HCT116 (cell line): ENCODE measurements at places on chromosomes 16 and 17. TPM values are rescaled to one million over a fixed set of nuclear protein-coding genes. Genes with fewer than 3 reads are reported as not detected.

Gene CYGB
- 0.66 TPM for total RNA-seq

DNA sequence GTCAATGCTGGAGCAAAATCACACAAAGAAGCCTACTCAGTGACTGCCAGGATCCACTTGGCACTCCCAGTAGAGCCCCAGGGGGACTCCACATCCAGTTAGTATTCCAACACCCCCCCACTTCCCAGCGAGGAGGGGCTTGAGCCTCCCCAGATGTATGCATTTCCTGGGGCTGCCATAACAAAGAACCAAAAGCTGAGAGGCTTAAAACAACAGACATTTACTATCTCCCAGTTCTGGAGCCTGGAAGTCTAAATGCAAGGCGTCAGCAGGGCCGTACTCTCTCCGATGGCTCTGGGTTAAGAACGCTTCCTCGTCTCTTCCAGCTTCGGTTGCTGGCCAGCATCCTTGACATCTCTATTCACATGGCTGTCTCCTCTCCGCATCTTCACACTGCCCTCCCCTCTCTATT is 23.0 kb upstream of the GNA13 start:
- H3K36me3 ChIP-seq = no peaks in the 10 kb centered on the region
- H3K4me1 ChIP-seq = no peaks in the 10 kb centered on the region
- H3K27ac ChIP-seq = no peak overlapping the region
- H3K27me3 ChIP-seq = no peaks in the 10 kb centered on the region
- no peak for DNase-seq

DNA sequence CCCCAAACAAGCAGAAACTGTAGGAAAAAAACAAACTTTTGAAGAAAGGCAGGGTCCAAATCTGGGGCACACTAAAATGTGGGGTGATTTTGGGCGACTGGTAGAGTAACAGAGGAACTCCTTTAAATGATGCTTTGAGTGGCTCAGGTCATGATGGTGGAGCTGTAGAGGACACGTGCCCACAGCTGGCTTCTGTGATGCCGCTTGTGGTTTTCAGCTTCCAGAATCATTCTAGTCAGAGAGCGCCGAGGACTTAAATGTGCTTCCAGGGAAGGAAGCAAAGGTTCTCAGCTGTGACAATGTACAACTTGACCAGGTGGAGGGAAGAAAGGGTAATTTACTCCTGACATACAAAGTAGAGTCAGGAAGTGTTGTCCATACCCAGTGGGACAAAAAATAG is 162.4 kb downstream of the LGALS9B start:
- H3K36me3 ChIP-seq = no peaks in the 10 kb centered on the region
- no peak for DNase-seq
- H3K4me3 ChIP-seq = no peak overlapping the region
- H3K27ac ChIP-seq = no peak overlapping the region

DNA sequence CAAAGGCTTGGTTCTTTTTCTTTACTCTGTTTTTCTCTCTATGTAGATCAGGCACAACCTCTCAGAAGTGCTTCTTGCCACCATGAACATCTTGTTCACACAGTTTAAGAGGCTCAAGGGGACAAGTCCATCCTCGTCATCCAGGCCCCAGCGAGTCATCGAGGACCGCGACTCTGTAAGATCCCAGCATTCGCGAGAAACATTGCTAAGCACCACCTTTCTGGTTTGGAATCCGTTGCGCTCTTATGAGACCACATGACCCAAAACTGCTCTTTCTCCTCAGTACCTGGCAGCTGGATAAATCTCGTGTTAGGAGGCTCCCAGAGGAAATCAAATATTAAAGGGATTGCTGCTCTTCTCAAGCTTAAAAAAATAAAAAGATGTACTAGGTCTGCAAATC is 23.3 kb upstream of the SLC12A3 start:
- DNase-seq = no peak
- no peaks in the 10 kb centered on the region for H3K4me1 ChIP-seq
- no peak overlapping the region for H3K4me3 ChIP-seq
- H3K27me3 ChIP-seq = no peaks in the 10 kb centered on the region

Gene ZP2
- not detected for total RNA-seq

DNA sequence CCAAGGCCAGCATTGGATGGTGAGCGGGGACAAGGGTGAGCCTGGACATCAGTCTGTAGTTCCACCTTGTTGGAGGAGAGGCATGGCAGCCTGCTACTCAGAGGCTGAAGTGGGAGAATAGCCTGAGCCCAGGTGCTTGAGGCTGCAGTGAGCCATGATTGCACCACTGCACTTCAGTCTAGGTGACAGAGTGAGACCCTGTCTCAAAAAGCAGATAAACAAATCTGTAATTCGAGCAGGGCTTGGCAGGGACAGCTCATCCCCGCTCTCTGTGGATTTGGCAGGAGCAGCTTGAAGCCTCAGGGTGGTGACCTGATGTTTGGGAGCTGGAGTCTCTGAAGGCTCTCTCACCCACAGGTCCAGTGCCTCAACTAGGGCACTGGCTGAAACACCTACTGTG is 38.6 kb upstream of the ZCCHC14 start:
- peaks cover 20% of the 10 kb centered on the region; the same call in 1 of the 2 replicates for H3K27me3 ChIP-seq
- no peak overlapping the region for H3K4me3 ChIP-seq
- no peak for DNase-seq
- H3K4me1 ChIP-seq = no peaks in the 10 kb centered on the region
- H3K27ac ChIP-seq = no peak overlapping the region
- H3K36me3 ChIP-seq = no peaks in the 10 kb centered on the region

GRCh38 chr17:79890706-79891105 is 51.5 kb upstream of the CBX4 start:
- no peak for DNase-seq
- H3K36me3 ChIP-seq = no peaks in the 10 kb centered on the region
- no peaks in the 10 kb centered on the region; the same call in 1 of the 2 replicates for H3K4me1 ChIP-seq

DNA sequence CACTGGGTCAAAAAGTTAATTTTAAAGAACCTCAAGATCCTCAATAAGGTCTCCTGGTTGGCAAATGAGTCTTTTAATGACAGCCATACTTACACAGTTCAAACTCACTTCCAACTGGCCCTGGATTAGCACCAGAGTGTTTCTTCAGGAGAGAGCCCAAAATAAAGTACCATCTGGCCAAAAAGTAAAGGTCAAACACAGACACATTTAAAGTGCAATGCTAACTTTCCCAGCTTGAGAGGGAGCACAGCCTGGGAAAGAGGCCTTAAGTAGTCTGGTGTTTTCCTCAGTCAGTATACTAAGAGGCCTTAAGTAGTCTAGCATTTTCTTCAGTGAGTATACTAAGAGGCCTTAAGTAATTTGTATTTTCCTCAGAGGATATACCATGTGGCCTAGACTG is 46.6 kb upstream of the ERN1 start:
- no peaks in the 10 kb centered on the region for H3K4me1 ChIP-seq
- no peaks in the 10 kb centered on the region; the same call in 1 of the 2 replicates for H3K36me3 ChIP-seq
- no peak overlapping the region for H3K4me3 ChIP-seq
- no peak for DNase-seq
- H3K27ac ChIP-seq = no peak overlapping the region

- no peaks in the 10 kb centered on the region for H3K4me1 ChIP-seq
- H3K27ac ChIP-seq = no peak overlapping the region
- H3K27me3 ChIP-seq = no peaks in the 10 kb centered on the region
- no peaks in the 10 kb centered on the region; the same call in 1 of the 2 replicates for H3K36me3 ChIP-seq
Observed at GRCh38 chr17:67689534-67690177, 28.1 kb upstream of the NOL11 start.

DNA sequence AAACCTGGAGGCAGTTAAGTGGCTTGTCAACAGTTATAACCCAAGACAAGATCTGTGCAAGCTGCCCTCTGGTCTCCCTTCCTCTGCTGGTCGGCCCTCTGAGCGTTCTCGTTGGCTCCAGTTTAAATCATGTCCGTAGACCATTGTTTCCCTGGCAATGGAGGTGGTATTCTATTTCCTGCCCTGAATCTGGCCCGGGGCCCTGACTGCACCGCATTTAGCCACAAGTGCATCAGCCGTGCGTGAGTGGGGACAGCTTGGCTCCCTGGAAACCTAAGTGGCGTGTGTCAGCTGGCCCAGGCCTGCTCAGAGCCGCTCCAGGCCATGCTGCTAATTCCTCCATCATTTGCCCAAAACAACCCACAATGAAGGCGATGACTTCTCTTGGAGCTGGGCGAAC is 15.0 kb upstream of the MYLK3 start:
- no peaks in the 10 kb centered on the region; the same call in 1 of the 2 replicates for H3K27me3 ChIP-seq
- H3K27ac ChIP-seq = no peak overlapping the region
- no peaks in the 10 kb centered on the region for H3K4me1 ChIP-seq
- no peaks in the 10 kb centered on the region for H3K36me3 ChIP-seq
- no peak for DNase-seq

GRCh38 chr17:8064561-8065019 is 22.9 kb downstream of the ALOX12B start:
- no peaks in the 10 kb centered on the region for H3K4me1 ChIP-seq
- H3K4me3 ChIP-seq = no peak overlapping the region
- H3K36me3 ChIP-seq = no peaks in the 10 kb centered on the region
- no peaks in the 10 kb centered on the region for H3K27me3 ChIP-seq
- DNase-seq = no peak

DNA sequence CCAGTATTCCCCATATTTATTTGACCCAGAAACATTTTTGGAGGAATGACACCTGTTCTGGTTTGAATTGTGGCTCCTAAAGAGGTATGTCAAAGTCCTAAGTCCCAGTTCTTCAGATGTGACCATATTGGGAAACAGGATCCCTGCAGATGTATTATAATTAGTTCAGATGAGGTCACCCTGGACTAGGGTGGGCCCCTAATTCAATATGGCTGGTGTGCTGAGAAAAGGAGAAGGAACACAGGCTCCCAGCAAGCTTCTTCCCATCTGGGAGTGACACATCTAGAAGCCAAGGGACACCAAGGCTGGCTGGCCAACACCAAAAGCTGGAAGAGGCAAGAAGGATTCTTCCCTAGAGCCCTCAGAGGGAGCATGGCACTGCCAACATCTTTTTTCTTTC is 3.8 kb upstream of the GCSH start:
- no peaks in the 10 kb centered on the region for H3K36me3 ChIP-seq

Gene PIEZO1
- total RNA-seq = 224 TPM

Gene SEC14L5
- 0.27 TPM for total RNA-seq

GRCh38 chr17:74454197-74455024 is 12.0 kb upstream of the CD300A start:
- peaks cover 22% of the 10 kb centered on the region for H3K4me1 ChIP-seq
- no peaks in the 10 kb centered on the region for H3K36me3 ChIP-seq
- peak overlapping the region; percentile 46; the same call in 1 of the 2 replicates for H3K27ac ChIP-seq
- no peaks in the 10 kb centered on the region for H3K27me3 ChIP-seq
- DNase-seq = peak; percentile 66

Gene HS3ST3B1
- total RNA-seq = 2.4 TPM

GRCh38 chr16:56630134-56630533 is 2.3 kb upstream of the MT1M start:
- H3K27ac ChIP-seq = no peak overlapping the region
- no peak overlapping the region for H3K4me3 ChIP-seq
- DNase-seq = no peak
- H3K4me1 ChIP-seq = peaks cover 40% of the 10 kb centered on the region
- no peaks in the 10 kb centered on the region for H3K36me3 ChIP-seq

- no peaks in the 10 kb centered on the region for H3K36me3 ChIP-seq
- H3K4me1 ChIP-seq = no peaks in the 10 kb centered on the region
- no peak for DNase-seq
- no peak overlapping the region for H3K4me3 ChIP-seq
Observed at GRCh38 chr16:77059446-77059845, 131.5 kb upstream of the MON1B start.

- DNase-seq = no peak
- peaks cover 3% of the 10 kb centered on the region; the same call in 1 of the 2 replicates for H3K4me1 ChIP-seq
- no peaks in the 10 kb centered on the region for H3K36me3 ChIP-seq
- H3K27ac ChIP-seq = no peak overlapping the region
- no peaks in the 10 kb centered on the region for H3K27me3 ChIP-seq
Observed at GRCh38 chr17:1177016-1177700, 2.6 kb downstream of the ABR start.

Gene SRP68
- 152 TPM for total RNA-seq

Gene TBC1D3E
- not detected for total RNA-seq

- no peaks in the 10 kb centered on the region for H3K27me3 ChIP-seq
- DNase-seq = no peak
- H3K4me1 ChIP-seq = no peaks in the 10 kb centered on the region
- H3K4me3 ChIP-seq = no peak overlapping the region
- no peak overlapping the region for H3K27ac ChIP-seq
Observed at GRCh38 chr16:84827131-84827574, 7.4 kb downstream of the CRISPLD2 start.

Gene OR2C1
- total RNA-seq = not detected

Gene WSCD1
- total RNA-seq = 0.15 TPM

- H3K36me3 ChIP-seq = peaks cover 11% of the 10 kb centered on the region
- no peak overlapping the region for H3K27ac ChIP-seq
- H3K27me3 ChIP-seq = no peaks in the 10 kb centered on the region
- H3K4me3 ChIP-seq = no peak overlapping the region
Observed at GRCh38 chr17:787641-788221, 5.6 kb downstream of the MRM3 start.

Gene TP53TG3B
- not detected for total RNA-seq

Gene MAP2K3
- 96.7 TPM for total RNA-seq

Gene FN3KRP
- total RNA-seq = 35.2 TPM

DNA sequence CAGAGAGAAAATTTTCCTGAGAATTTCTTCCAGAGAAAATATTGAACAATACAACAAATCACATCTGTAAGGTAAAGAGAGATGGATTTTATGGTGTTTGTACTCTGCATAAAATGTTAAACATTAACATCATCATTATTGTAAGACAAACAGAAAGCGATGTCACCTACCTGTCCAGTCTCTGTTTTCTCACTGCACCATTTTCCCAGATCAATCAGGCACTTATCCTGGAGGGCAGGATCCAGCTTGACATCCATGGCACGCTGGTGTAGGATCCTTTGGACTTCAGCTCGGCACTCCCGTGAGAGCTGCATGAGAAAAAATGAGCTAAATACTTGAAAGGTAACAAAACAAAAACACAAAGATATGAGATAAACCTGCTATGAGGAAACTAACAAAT is 55.9 kb upstream of the CLEC18B start:
- peaks cover 42% of the 10 kb centered on the region for H3K36me3 ChIP-seq
- H3K27ac ChIP-seq = no peak overlapping the region
- H3K4me1 ChIP-seq = peaks cover 24% of the 10 kb centered on the region

DNA sequence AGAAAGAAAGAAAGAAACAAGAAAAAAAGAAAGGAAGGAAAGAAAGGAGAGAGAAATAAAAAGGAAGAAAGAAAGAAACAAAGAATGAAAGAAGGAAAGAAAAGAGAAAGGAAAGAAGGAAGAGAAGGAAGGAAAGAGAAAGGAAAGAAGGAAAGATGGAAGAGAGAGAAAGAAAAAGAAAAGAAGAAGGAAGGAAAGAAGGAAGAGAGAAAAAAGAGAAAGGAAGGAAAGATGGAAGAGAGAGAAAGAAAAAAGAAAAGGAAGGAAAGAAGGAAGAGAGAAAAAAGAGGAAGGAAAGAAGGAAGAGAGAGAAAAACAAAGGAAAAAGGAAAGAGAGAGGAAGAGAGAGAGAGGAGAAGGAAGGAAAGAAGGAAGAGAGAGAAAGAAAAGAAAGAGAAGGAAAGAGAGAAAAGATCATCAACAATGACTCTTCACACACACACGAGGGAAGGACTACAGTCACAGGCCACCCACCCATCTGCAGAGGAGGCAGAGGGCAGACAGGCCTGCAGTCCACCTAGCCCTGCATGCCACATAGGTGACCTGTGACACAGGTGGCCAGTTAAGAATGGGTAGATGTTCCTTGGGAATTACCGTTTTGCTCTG is 23.9 kb downstream of the VWA3A start:
- no peaks in the 10 kb centered on the region for H3K36me3 ChIP-seq
- no peak for DNase-seq
- H3K4me1 ChIP-seq = no peaks in the 10 kb centered on the region
- no peak overlapping the region for H3K27ac ChIP-seq

GRCh38 chr17:56707312-56708219 is 114.1 kb downstream of the NOG start:
- H3K4me3 ChIP-seq = no peak overlapping the region
- H3K27ac ChIP-seq = no peak overlapping the region
- no peaks in the 10 kb centered on the region for H3K27me3 ChIP-seq
- no peaks in the 10 kb centered on the region for H3K36me3 ChIP-seq
